ENCODE measurements at places on chromosomes 12 and 14.
A peak's percentile ranks its signal among the peaks of the same experiment; 100 is the strongest.

GRCh38 chr14:56754921-56755320 is 55.4 kb downstream of the OTX2 start:
- no peak for DNase-seq
- H3K27me3 ChIP-seq: peaks cover 17% of the 10 kb centered on the region
- H3K4me3 ChIP-seq: no peak overlapping the region
- no peaks in the 10 kb centered on the region for H3K4me1 ChIP-seq
- H3K36me3 ChIP-seq: no peaks in the 10 kb centered on the region

DNA sequence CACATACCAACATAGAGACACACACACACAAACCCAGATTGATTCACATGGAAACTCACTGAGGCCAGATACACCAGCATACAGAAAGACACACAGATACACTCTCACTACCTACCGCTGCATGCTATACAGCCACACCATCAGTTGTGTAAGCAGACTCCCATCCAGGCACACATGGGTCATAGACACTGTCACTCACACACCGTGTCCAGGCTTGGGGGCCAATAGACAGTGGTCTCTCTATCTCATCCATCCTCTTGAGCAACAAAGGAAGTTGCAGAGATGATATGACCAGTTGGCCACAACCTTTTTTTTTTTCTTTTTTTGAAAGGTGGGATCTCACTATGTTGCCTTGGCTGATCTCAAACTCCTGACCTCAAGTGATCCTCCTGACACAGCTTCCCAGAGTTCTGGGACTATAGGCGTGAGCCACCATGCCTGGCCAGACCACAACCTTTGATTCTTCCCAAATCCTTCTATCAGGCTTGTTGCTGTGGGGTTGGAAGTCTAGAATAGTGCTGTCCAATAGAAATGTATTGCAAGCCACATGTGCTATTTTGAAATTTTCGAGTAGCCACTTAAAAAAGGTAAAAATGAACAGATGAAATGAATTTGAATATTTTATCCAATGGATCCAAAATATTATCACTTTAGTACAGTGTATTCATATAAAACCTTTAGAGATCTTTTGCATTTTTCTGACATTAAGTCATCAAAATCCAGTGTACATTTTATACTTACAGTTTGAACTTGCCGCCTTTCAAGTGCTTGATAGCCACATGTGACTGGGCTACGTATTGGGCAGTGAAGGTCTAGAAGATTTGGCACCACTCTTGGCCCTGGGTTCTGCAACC is 7.4 kb downstream of the LRP1-AS start:
- H3K36me3 ChIP-seq: no peaks in the 10 kb centered on the region
- no peaks in the 10 kb centered on the region for H3K27me3 ChIP-seq
- H3K4me1 ChIP-seq: no peaks in the 10 kb centered on the region
- no peak for DNase-seq

GRCh38 chr12:113932381-113933196 is 33.5 kb downstream of the RBM19 start:
- H3K4me1 ChIP-seq: peaks cover 34% of the 10 kb centered on the region
- H3K4me3 ChIP-seq: no peak overlapping the region
- no peak for DNase-seq

DNA sequence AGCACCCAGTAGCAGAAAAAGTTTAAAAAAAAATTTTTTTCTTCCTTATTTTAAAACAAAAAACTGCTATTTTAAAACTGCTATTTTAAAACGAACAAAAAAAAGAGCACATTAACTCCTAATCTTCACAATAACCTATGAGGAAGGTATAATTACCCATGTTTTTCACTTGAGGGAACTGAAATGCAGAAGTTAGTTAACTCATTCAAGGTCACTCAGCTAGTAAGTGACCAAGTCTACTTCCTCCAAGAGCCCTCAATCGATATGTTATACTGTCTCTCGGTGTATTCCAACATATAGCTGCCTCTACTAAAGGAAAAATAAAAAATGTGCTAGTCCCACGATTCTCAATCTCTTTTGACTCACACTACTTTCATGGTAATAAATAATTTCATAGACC is 7.8 kb downstream of the RPAP3 start:
- DNase-seq: no peak
- peaks cover 12% of the 10 kb centered on the region for H3K4me1 ChIP-seq
- H3K36me3 ChIP-seq: peaks cover 40% of the 10 kb centered on the region
- no peak overlapping the region for H3K4me3 ChIP-seq

GRCh38 chr14:50312734-50313054 is 570 bp downstream of the DMAC2L start:
- H3K4me1 ChIP-seq: peaks cover 54% of the 10 kb centered on the region
- no peaks in the 10 kb centered on the region for H3K27me3 ChIP-seq

DNA sequence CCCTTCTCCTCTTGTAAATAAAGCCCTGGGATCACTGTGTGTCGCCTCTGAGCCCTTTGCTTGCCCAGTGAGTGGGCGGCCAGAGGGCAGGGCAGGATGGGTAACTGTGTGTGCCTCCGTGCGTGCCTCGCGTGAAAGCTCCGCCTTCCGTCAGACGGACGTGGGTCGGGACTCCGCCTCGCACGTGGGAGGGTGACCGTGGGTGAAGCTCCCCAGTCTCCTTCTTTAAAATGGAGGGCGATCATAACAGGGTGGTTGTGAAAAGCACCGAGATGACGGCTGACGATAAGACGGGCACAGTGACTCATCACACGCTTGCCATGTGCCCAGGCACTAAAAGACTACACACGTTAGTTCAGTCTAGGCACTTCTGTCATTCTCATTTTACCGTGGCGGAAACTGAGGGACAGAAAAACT is 9.2 kb downstream of the PHB2 start:
- peaks cover 68% of the 10 kb centered on the region for H3K4me1 ChIP-seq
- peaks cover 61% of the 10 kb centered on the region for H3K36me3 ChIP-seq
- peak overlapping the region; percentile 99 for H3K27ac ChIP-seq
- peak overlapping the region; percentile 98 for H3K4me3 ChIP-seq
- no peaks in the 10 kb centered on the region for H3K27me3 ChIP-seq

DNA sequence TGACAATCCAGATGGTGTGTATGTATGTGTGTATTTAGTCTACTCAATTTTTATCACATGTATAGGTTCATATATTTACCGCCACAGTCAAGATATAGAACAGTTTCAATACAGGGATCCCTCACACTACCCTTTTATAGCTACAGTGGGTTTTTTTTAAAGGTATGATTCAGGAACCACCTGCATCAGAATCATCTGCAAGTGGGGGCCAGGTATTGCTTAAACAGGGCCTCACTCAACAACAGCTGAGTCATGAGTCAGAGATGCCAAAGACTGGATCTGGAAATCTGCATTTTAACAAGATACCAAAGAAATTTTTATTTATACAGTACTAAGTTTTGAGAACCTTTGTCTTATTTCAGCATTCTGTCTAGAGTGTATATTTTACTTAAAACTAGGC is 117.6 kb downstream of the SLC35F4 start:
- H3K4me3 ChIP-seq: no peak overlapping the region
- no peaks in the 10 kb centered on the region for H3K36me3 ChIP-seq
- no peaks in the 10 kb centered on the region for H3K4me1 ChIP-seq

GRCh38 chr14:99426813-99427346 is 53.8 kb downstream of the SETD3 start:
- no peaks in the 10 kb centered on the region for H3K27me3 ChIP-seq
- no peak overlapping the region for H3K4me3 ChIP-seq
- DNase-seq: no peak
- H3K27ac ChIP-seq: no peak overlapping the region
- H3K4me1 ChIP-seq: peaks cover 33% of the 10 kb centered on the region
- H3K36me3 ChIP-seq: peaks cover 28% of the 10 kb centered on the region

GRCh38 chr14:75491376-75491978 is 30.8 kb upstream of the BATF start:
- H3K4me3 ChIP-seq: no peak overlapping the region
- peaks cover 19% of the 10 kb centered on the region for H3K4me1 ChIP-seq
- H3K27me3 ChIP-seq: no peaks in the 10 kb centered on the region
- H3K27ac ChIP-seq: no peak overlapping the region
- H3K36me3 ChIP-seq: no peaks in the 10 kb centered on the region

DNA sequence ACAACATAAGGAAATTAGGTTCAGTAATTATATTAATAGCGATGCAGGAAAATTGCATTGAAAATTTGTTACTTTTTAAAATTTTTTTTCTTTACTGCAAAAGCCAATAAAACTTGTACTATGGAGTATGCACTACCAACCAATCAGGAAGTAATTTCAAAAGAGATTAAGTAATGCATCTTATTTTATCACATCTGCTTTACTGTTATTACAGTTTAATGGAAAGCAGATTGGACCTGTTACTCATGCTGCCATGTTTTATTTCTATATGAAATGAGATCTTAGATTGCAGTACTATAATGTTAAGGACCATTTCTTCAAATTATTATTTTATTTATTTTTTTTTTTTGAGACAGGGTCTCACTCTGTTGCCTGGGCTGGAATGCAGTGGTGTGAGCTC is 1.7 kb upstream of the STRN3 start:
- DNase-seq: no peak
- peaks cover 20% of the 10 kb centered on the region for H3K36me3 ChIP-seq
- H3K4me1 ChIP-seq: peaks cover 50% of the 10 kb centered on the region
- no peak overlapping the region for H3K4me3 ChIP-seq
- H3K27ac ChIP-seq: peak overlapping the region; percentile 97

- no peaks in the 10 kb centered on the region for H3K36me3 ChIP-seq
- H3K4me1 ChIP-seq: no peaks in the 10 kb centered on the region
- H3K27ac ChIP-seq: no peak overlapping the region
- H3K27me3 ChIP-seq: no peaks in the 10 kb centered on the region
Measured at GRCh38 chr12:72836194-72836593, 564.0 kb downstream of the TRHDE start.

GRCh38 chr14:22634233-22634900 is 9.8 kb downstream of the OR6J1 start:
- H3K27me3 ChIP-seq: peaks cover 53% of the 10 kb centered on the region
- H3K27ac ChIP-seq: no peak overlapping the region
- no peaks in the 10 kb centered on the region for H3K36me3 ChIP-seq
- no peak overlapping the region for H3K4me3 ChIP-seq
- no peaks in the 10 kb centered on the region for H3K4me1 ChIP-seq

- no peak for DNase-seq
- no peaks in the 10 kb centered on the region for H3K4me1 ChIP-seq
- H3K36me3 ChIP-seq: no peaks in the 10 kb centered on the region
- H3K27me3 ChIP-seq: peaks cover 48% of the 10 kb centered on the region
- no peak overlapping the region for H3K27ac ChIP-seq
Measured at GRCh38 chr14:93536945-93537344, 106.2 kb downstream of the UNC79 start.

DNA sequence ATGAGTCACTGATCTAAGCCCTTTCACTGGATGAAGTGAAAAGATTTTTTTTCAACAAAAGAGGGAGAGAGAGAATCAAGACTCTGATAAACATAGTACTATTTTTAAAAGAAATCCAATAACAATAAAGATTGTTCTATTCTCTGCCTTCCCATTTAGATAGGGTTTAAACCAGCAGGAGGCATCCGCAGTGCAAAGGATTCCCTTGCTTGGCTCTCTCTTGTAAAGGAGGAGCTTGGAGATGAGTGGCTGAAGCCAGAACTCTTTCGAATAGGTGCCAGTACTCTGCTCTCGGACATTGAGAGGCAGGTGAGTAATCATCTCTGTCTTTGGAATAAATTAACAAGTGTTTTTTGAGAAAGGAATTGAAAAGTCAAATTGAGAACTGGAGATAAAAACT is 124.9 kb downstream of the DERA start:
- DNase-seq: no peak
- no peaks in the 10 kb centered on the region for H3K4me1 ChIP-seq
- H3K27ac ChIP-seq: no peak overlapping the region
- peaks cover 6% of the 10 kb centered on the region for H3K36me3 ChIP-seq

GRCh38 chr12:94191023-94191422 is 42.6 kb downstream of the PLXNC1 start:
- H3K4me1 ChIP-seq: peaks cover 5% of the 10 kb centered on the region
- no peak overlapping the region for H3K27ac ChIP-seq
- H3K36me3 ChIP-seq: no peaks in the 10 kb centered on the region
- no peaks in the 10 kb centered on the region for H3K27me3 ChIP-seq

- H3K27me3 ChIP-seq: no peaks in the 10 kb centered on the region
- H3K4me1 ChIP-seq: peaks cover 9% of the 10 kb centered on the region
- peak overlapping the region; percentile 24 for H3K27ac ChIP-seq
Measured at GRCh38 chr14:66610154-66610563, 102.2 kb downstream of the GPHN start.

DNA sequence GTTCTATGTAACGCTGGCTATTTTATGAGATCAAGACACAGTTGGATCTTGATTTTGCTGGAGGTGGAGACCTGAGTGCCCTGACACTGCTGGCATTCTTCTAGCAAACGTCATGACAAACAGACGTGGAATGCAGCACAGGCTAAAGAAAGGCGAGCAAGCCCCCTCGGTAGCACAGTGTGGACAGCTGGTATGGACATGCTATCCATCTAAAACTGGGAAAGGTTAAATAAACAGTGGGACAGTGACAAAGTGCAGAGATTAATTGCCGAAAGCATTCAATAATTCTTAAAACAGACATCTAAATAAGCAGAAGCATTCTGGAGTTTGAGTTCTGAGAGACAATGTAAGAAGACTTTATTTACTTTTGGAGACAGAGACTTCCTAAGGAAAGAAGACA is 237.2 kb downstream of the FBXL14 start:
- H3K4me1 ChIP-seq: no peaks in the 10 kb centered on the region
- H3K4me3 ChIP-seq: no peak overlapping the region
- DNase-seq: no peak
- H3K36me3 ChIP-seq: no peaks in the 10 kb centered on the region

DNA sequence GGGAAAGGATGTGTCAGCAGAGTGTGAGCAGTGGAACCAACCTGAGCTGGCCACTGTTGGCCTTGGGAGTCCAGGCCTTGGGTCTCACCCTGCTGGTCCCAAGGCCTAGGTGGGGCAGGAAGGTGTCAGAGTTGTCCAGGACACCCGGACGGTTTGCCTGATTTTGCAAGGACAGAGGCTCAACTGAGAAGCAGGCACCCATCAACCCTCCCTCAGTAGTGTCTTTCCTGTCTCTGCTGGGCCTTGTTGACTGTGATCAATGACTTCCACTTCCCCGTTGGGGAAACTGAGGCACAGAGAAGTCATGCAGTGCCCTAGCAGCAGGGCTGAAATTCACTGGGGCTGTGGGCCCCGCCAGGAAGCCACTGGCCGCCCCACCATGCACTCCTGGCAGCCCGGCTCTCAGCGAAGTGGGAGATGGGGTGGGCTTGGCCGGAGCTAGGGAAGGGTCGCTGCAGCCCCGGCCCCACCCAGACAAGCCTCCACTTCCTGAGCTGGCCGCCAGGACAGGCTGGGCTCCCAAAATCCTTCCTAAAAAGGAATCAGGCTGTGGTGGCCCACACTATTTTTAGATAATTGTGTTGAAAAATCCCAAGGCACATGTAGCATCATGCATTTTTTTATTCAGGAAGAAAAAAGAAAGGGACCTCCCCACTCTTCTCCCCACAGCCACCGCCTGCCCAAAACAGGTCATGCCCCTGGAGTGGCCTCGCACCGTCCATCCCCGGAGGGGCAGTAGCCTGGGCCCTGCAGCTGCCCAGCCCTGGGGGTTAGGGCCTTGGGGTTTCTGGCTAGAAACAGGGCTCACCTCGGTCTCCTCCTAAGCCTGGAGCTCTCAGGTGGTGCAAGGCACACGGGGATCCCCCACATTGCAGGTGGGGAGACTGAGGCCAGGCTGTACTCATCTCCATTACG is 127.4 kb downstream of the CALM1 start:
- no peaks in the 10 kb centered on the region for H3K4me1 ChIP-seq
- no peak overlapping the region for H3K27ac ChIP-seq
